ENCODE measurements at places on chromosomes 1 and 21.

GRCh38 chr1:170537798-170538503 lies 6.0 kb downstream of the GORAB start:
- no peak for DNase-seq

- DNase-seq, result no peak
Measured at GRCh38 chr1:1058921-1059493, 15.1 kb downstream of the RNF223 start.

DNA sequence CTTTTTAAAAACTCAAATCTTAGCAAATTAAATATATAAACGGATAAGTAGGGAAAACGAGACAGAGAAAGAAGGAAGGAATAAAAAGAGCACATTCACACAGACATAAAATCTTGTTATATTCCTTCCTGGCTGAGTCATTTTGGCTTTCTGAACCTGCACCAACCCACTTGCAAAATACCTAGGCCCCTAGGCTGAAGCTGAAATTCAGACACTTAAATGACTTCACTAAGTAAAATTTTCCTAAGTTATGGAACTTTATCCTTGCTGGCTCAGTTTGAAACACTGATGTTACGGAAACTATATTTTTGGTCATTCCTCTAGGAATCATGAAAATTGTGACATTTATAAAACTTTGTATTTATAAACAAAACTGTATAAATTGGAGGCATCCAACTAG lies 462.8 kb upstream of the NFIA start:
- DNase-seq, result no peak

- DNase-seq, result no peak
Measured at GRCh38 chr1:58456470-58456869, 90.1 kb downstream of the OMA1 start.

GRCh38 chr1:232249861-232250777 lies 379.8 kb downstream of the SIPA1L2 start:
- no peak for DNase-seq

- DNase-seq, result no peak
Measured at GRCh38 chr21:34336245-34336644, 27.6 kb upstream of the KCNE2 start.
